Activated effector memory CD4-positive, alpha-beta T cell treated with Interleukin-2 at 50 U/mL for 16 hours (primary cell): ENCODE measurements at places on chromosomes 2 and 18.

DNA sequence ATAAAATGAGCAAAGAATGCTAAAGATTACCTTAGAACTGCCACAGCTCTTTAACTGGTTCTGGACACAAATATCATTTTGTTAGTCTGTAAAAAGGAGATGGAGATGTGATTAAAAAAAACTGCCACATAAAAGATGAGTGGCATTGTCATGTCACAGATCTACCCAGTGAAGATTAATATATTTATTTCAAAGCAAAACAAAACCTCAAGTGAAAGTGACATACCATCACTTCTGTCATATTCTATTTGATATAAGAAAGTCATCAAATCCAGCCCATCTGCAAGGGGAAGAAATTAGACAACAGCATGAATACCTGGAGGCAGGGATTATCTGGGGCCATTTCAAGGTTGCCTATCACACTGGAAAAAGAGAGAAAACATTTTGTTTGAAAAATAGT, 417.6 kb upstream of the LRRTM4 start:
- no peak for DNase-seq

DNA sequence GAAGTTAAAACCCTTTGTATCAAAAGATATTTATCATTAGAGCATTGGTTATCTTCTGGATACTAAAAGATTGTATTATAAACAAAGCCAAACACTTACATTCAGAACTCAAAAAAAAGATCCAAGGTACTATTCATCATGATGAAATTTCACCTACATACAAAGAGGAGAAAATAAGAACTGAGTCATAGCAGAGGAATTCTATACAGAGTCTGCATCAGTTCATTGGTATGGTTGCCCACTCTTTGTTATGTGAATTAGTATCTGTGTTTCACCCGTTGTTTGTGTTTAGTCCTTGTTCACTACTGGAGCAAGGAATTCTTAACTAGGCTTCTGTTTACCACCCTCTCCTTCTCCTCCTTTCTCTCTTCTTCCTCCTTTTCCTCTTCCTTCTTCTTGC, 157.9 kb downstream of the LNPK start:
- DNase-seq = no peak

- no peak for DNase-seq
These were observed 101.4 kb downstream of the MYO5B start for GRCh38 chr18:50093366-50094064.

- DNase-seq = no peak
These were observed 399.9 kb upstream of the FANCL start for GRCh38 chr2:58641001-58641400.

DNA sequence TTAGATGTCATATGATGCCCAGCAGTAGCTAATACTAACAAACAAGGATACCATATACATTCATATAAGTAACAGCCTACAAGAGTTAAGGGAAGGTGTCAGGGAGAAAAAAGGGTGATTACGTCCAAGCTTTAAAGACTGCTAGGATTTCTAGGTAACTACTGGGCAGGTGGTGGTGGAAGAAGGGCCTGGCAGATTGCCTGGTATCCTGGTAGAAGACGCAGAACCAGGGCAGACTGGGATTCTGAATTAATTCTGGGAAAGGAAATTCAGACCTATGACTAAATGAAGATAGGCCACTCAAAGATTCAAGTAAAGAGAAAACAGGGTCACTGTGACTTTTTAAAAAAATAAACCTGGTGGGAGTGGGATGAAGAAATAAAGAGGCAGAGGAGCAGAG, 31.9 kb downstream of the NDUFA10 start:
- DNase-seq = no peak

- no peak for DNase-seq
These were observed 7.7 kb downstream of the CCL20 start for GRCh38 chr2:227821043-227821942.

- DNase-seq = no peak
These were observed 479.3 kb upstream of the HS6ST1 start for GRCh38 chr2:128797937-128798336.

DNA sequence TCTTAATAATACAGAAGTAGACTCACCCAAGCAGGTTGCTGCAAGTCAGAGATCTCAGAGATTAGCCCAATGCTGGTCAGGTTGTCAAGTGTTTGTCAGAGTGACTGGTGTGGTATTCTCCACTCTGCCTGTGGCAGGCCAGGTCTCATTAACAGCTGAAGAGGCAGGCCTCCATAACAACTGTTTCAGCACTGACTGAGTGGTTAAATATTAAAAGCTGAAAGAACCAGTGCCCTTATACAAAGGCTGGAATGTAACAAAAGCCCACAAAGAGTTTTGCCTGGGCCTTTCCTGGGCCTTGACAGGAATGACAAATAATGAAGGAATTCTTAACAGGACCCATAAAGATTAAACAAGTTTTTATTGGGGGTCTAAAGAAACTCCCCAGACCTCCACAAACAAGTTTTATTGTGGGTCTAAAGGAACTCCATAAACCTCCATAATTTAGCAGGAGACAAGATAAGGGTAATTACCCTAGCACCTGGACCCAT, 26.8 kb downstream of the SULT1C2 start:
- DNase-seq = no peak

DNA sequence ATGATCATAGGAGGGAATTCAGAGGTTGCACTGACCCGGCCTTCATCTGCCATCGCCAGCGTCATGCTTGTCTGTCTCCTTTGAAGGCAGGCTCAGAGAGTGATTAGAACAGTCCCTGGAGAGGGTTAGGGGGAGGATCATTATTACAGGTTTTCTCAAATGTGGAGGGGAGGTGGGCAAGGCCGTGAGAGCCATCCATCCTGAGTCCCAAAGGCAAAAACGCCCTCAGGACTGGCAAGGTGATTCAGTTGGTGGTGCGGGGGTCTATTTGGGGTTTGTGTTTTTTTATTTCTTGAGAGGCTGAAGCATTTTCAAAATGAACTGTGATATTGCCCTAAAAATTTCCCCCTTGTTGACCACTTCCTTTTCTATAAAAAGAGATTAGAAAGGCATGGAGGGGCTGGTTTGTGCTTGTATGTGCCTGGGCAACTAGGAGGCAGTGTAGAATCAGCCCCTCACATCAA, 39.3 kb upstream of the GYPC start:
- no peak for DNase-seq

DNA sequence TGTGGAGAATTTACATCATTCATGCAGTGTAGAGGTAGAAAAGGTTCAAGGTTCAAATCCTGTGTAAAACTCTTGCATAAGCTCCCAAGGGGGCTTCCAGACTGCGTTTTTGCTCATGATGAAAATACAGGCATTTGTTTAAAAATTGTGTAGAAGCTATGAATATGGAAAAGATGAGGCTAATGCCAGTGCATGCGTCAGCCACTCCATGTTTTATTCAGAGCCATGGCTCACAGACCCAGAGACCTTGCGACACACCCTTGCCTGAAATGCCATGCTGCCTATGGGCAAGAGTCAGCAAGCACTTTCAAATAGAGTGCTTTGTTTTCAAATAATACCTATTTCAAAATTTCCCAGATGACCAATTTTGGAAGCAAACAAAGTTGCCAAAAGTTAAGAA, 262.3 kb downstream of the TRIB2 start:
- DNase-seq = no peak

DNA sequence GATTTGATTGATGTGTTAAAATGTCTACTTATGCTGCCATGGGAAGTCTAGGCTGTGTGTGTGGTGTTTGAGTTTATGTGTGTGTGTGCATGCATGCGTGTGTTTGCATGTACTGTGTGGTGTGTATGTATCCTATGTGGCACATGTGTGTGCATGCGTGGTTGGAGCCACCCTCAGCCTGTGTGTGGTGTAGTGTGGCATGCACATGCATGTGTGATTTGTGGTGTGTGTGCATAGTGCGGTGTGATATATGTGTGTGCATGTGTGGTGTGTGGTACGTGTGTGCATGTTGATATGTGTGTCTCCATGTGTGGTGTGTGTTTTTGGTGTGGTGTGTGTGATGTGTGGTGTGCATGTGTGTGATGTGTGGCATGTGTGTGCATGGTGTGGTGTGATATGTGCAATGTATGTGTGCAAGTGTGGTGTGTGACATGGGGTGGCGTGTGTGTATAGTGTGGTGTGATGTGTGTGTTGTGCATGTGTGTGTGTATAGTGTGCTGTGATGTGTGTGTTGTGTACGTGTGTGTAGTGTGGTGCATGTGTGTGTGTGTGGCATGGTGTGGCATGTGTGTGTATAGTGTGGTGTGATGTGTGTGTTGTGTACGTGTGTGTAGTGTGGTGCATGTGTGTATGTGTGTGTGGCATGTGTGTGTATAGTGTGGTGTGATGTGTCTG, 66.6 kb upstream of the HDAC4 start:
- DNase-seq = no peak

- no peak for DNase-seq
These were observed 138.4 kb downstream of the OTX1 start for GRCh38 chr2:63189026-63189425.

GRCh38 chr18:59690186-59690982, 6.8 kb downstream of the CCBE1 start:
- DNase-seq = no peak

- DNase-seq = no peak
These were observed 313.8 kb upstream of the DDX18 start for GRCh38 chr2:117500721-117501120.

- DNase-seq = no peak
These were observed 24.3 kb upstream of the ASPRV1 start for GRCh38 chr2:69985688-69986087.

DNA sequence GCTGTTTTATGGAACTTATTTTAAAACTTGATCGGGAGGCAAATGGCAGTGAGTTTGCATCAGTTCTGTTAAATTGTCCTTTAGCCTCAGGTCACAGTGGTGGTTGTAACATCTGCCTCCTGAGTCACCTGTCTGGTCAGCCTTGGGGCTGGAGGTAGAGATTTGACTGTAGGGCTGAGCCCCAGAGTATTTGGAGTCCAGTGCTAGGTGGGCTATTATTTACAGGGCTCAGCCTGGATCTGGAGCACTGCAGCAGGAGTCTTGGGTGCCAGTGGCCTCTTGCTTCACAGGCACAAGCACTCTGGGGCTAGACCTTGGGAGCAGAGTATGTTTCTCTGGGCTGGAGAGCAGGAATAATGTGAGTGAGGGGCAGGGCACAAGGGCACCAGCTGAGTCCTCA, 32.8 kb downstream of the TCF7L1 start:
- DNase-seq = no peak

DNA sequence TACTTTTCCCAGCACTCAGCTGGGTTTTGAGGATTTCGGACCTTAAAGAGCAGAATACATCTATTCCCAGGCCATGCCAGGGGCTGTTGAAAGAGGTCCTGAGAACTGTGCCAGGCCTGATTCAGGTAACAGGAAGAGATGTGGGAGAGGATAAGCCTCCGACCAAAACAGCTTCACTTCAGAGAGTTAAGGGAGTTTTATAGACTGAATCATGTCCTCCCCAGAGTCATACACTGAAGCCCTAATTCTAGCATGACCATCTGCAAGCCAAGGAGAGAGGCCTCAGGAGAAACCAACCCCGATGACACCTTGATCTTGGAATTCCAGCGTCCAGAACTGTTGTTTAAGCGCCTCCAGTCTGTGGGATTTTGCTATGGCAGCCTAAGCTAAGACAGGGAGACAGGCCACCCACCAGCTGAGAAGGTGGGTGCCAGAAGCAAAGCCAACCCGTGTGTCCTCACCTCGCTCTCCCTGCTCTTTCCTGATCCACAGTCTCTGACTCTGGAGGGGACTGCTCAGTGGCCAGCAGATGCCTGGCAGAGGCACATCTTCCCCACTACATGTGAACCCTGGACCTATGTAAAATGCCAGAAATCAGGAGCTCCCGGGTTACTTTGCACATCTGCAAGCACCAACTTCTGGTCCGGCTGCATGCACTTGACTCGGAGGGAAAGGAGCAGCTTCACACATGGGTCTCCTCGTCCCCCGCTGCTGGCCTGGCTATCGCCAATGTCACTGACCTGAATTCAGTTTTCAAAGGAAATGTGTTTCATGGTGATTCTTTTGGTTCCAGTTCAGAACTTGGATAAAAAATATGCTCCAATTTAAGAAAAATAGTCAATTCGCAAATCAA, 116.8 kb upstream of the EPC2 start:
- no peak for DNase-seq

- no peak for DNase-seq
These were observed 18.8 kb upstream of the MREG start for GRCh38 chr2:216031960-216032689.

DNA sequence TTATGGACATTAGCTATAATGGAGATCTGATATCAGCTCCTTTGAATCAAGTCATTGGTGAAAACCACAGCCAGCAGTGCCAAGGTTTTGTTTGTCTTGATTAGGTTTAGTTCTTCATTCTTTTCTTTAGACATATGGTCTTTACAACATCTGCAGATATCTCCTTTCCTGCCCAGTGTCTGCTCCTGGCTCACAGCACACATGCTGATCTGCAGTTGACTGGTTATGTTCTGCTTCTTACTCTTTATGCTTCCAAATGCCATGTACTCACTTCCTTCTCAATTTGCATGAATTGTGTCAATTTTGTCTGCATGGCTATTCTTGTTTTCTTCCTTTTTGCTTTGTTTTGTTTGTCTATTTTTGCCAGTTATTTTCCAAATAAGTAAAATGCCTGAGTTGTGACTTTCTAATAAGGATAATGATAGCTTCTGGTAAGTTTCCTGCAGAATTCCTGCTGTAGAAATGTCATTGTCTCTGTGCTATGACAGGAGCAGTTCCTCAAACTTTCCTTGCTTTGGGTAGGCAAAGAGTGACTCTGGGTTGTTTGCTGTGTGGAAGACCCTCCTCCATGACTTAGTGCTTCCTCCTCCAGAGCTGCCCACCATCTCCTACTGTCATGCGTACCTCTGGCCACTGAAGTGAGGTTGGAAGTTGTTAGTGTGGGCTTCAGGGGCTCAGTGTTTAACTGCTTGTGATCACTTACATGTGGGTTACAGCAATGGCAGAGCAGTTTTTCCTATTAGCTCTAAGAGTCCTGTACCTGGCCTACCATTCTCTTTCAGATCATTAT, 8.2 kb downstream of the ARHGAP25 start:
- no peak for DNase-seq

GRCh38 chr2:45067859-45068570, 58.8 kb upstream of the SIX2 start:
- DNase-seq = no peak

- DNase-seq = no peak
These were observed 3.3 kb downstream of the SKOR2 start for GRCh38 chr18:47248115-47248603.

DNA sequence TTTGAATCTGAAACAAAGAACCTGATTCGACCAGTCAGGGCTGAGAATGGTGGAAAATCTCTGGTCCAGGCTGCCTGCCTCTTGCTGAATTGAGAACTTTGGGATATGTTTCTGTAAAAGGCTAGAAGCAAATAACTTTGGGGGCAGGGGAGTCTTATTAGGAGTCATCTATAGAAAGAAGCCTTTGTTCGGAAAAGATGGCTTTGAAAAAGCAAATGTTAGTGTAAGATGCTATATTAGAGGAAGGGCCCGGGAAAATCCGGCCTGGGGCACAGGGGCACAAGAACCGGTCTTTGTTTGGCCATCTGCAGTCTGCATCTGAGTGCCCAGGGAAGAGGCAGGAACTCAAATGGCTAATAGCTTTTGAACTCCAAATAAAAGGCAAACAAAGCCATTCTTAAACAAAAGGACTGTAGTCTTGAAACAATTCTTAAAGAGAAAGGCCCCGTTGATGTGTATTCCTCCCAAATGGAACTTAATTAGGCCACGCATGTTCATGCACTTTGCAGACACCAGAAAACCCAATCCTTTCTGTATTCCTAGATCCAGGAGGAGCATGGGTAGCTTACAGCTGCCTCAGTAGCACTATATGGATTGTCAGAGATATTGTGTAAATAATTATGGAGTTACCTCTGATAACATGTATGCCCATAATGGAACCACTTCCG, 180.0 kb upstream of the ARL4C start:
- no peak for DNase-seq
